ENCODE measurements at places on chromosomes 3 and 15. TPM values are rescaled to one million over a fixed set of nuclear protein-coding genes. Genes with fewer than 3 reads are reported as not detected.

The CFAP100 gene
- total RNA-seq: not detected

The SERPINI2 gene
- not detected for total RNA-seq

The SLC6A11 gene
- not detected for total RNA-seq

The RAD54L2 gene
- 8.7 TPM for total RNA-seq

The USP50 gene
- total RNA-seq: not detected

The SMCO1 gene
- not detected for total RNA-seq

The SLC9C1 gene
- not detected for total RNA-seq

Data from pericardium fibroblast (primary cell).